ENCODE measurements at places on chromosomes 1 and 21. TPM values are rescaled to one million over a fixed set of nuclear protein-coding genes. Genes with fewer than 3 reads are reported as not detected.

KIF21B gene
- 9.5 TPM for total RNA-seq

PCAT6 gene
- total RNA-seq = 5.4 TPM

DYNLT4 gene
- total RNA-seq = not detected

- H3K27ac ChIP-seq = no peak overlapping the region
- no peaks in the 10 kb centered on the region for H3K27me3 ChIP-seq
- DNase-seq = no peak
- no peaks in the 10 kb centered on the region for H3K4me1 ChIP-seq
Measured at GRCh38 chr1:5998051-5998905, 6.1 kb upstream of the NPHP4 start.

DNA sequence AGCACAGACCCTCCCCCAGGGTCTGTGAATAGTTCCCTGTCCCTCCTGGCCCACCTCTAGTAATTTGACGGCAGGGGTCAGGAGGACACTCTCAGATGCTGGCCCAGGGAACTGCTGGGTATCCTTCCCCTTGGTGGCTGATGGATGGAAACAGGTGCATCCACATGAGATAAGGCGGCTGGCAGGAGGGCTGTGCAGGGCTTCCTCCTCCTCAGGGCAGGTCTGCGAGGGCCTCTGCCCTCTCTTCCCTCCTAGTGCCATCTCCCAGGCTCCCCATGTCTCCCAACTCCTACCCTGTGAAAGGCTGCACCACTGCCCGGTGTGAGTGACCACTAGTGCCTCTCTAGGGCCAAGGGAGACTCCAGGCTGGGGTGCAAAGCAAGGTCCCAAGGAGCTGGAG is 123.9 kb downstream of the GLIS1 start:
- H3K4me1 ChIP-seq = no peaks in the 10 kb centered on the region
- H3K4me3 ChIP-seq = no peak overlapping the region
- peaks cover 30% of the 10 kb centered on the region for H3K27me3 ChIP-seq

GRCh38 chr21:17786851-17787181 is 32.3 kb downstream of the C21orf91 start:
- no peak overlapping the region for H3K4me3 ChIP-seq
- DNase-seq = no peak
- H3K36me3 ChIP-seq = peaks cover 44% of the 10 kb centered on the region
- H3K27me3 ChIP-seq = no peaks in the 10 kb centered on the region

- H3K4me3 ChIP-seq = no peak overlapping the region
- peaks cover 16% of the 10 kb centered on the region for H3K4me1 ChIP-seq
- no peak for DNase-seq
- no peak overlapping the region for H3K27ac ChIP-seq
- H3K27me3 ChIP-seq = no peaks in the 10 kb centered on the region
Measured at GRCh38 chr1:9592510-9593075, 3.9 kb downstream of the TMEM201 start.

DNA sequence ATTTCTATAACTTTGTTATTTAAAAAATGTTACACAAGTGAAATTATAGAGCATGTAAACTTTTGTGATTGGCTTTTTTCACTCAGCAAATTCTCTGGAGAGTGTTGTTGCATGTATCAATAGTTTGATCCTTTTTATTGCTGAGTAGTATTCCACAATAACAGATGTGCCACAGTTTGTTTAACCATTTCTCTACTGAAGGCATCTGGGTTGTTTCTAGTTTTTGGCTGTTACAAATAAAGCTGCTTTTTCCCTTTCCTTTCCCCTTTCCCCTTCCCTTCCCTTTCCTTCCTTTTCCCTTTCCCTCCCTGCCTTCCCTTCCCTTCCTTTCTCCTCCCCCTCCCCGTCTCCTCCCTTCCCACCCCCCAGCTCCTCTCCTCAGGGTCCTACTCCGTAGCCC is 15.9 kb downstream of the TUFT1 start:
- no peak overlapping the region for H3K27ac ChIP-seq
- H3K36me3 ChIP-seq = peaks cover 75% of the 10 kb centered on the region
- DNase-seq = no peak
- peaks cover 19% of the 10 kb centered on the region for H3K4me1 ChIP-seq
- no peak overlapping the region for H3K4me3 ChIP-seq

- H3K36me3 ChIP-seq = peaks cover 7% of the 10 kb centered on the region
- no peak for DNase-seq
- no peak overlapping the region for H3K4me3 ChIP-seq
Measured at GRCh38 chr1:245805532-245805931, 650.7 kb downstream of the KIF26B start.

DNA sequence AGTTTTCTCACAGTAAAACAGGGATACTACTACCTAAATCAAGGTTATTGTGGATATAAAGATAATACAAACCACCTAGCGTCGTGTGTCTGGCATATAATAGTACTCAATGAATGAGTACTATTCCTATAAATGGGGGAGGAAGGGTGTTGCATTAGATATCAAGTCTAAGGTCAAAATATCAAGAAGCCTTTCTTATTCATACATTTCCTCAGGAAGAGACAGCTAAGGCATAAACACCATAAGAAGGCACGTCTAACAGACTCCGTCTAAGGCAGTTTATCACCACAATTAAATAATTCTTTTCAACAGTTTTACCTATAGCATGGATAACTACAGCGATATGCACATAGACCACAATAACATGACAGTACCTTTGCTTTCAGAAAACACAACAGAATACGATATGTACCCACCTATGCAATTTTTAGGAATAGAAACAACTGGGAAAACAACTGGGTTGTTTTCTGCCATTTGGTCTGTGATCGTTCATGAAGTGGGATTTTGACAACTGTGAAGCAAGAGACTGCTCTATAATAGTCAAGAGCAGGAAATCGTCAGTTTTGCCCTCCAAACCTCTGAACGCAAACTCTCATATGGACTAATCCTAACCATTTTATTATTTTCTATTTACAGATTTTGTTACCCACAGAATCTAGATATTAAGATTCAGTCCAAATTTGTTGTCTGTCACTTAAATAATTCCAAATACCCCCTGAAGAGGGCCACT is 53.1 kb downstream of the HNRNPR start:
- no peak overlapping the region for H3K4me3 ChIP-seq
- DNase-seq = no peak
- H3K36me3 ChIP-seq = peaks cover 58% of the 10 kb centered on the region
- no peaks in the 10 kb centered on the region for H3K4me1 ChIP-seq
- H3K27ac ChIP-seq = no peak overlapping the region

DNA sequence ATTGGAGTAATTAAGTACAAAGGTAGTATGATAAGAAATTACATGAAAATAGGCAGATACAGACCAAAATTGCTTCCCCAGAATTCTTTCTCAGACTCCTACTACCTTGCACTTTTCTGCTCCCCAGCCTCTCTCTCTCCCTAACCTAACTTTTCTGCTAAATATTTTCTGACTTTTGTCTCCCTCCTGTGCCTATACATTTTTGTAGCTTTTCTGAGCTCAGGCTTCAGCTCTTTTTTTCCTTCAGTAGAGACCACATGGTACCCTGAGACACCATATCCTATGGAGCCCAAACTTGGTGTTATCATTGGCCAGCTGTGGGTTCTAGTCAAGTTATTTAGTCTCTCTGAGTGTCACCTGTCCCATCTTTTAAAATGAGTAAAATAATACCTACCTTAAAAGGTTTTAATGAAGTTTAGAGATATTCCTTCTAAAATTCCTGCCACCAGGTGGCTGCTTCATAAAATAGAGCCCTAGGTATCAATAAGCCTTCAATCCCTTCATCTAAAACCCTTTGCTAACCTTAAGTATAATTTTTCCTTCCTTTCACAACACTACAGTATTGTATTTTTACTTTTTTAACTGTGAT is 237.6 kb upstream of the DUSP10 start:
- no peaks in the 10 kb centered on the region for H3K36me3 ChIP-seq
- H3K4me3 ChIP-seq = no peak overlapping the region
- no peaks in the 10 kb centered on the region for H3K27me3 ChIP-seq
- peaks cover 21% of the 10 kb centered on the region for H3K4me1 ChIP-seq
- DNase-seq = peak; percentile 54
